ENCODE measurements at places on chromosomes 12 and 14.

GRCh38 chr12:22535478-22535877 is 8.9 kb downstream of the C2CD5 start:
- DNase-seq: no peak

DNA sequence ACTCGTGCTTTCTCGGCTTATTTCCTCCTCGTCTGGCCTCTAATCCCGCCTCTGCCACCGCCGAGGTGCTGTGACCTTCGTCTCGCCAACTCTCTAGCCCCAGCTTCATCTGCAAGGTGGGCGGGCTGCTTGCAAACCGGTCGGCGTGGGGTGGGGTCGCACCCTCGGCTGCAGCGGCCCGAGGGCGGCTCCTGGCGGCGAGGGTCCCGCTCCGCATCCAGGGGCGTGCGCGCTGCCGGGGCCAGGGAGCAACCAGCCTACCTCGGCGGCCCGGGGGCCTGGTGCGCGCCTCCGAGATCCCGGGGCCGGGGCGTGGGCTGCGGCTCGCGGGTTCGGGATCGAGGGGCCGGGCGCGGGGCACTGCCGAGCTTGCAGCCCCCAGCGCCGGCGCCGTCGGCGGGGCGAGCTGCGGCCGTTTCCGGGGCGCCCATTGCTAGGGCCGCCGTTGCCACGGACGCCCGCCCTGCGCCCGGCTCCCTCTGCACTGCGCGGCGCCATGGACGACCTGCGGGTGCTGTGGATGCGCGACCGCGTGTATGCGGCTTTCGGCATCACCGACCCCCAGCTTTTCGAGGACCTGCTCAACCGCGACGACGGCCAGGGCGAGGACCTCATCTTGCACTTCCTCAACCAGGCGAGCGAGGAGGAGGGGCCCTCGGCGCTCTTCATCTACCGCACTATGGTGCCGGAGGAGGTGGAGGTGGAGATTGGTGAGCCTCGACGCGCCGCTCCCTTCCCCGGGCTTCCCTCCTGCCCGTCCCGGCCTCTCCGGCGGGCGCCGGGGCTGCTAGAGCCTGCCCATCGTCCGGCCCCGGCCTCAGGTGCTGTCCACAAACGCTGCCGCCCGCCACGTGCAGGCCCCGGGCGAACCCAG is at the start of gene DNAH10:
Gene DNAH10, plus strand, starts transcription at position 461 of the 874 bp plus-strand sequence. Its CDS starts 36 bp downstream, at position 497.
- no peak for DNase-seq

GRCh38 chr14:65100922-65101541 is 1.3 kb downstream of the MAX start:
- no peak for DNase-seq

GRCh38 chr12:102539651-102540553 is 59.5 kb upstream of the IGF1 start:
- peak; percentile 86 for DNase-seq
